Dermis microvascular lymphatic vessel endothelial cell (primary cell): ENCODE measurements at places on chromosomes 13 and 19. TPM values are rescaled to one million over a fixed set of nuclear protein-coding genes. Genes with fewer than 3 reads are reported as not detected.

PSG1 gene
- total RNA-seq: 0.13 and 0.76 TPM in 2 replicates

PIP5K1C gene
- total RNA-seq: 19.4 and 42.0 TPM in 2 replicates

LYPD3 gene
- total RNA-seq: 0.26 and 0.51 TPM in 2 replicates

PEAK3 gene
- total RNA-seq: 0.13 and 0.51 TPM in 2 replicates

ZFR2 gene
- total RNA-seq: 0.13 TPM in 1 of 2 replicates, not detected in the other

IFNL1 gene
- total RNA-seq: not detected in 2 replicates

DNA sequence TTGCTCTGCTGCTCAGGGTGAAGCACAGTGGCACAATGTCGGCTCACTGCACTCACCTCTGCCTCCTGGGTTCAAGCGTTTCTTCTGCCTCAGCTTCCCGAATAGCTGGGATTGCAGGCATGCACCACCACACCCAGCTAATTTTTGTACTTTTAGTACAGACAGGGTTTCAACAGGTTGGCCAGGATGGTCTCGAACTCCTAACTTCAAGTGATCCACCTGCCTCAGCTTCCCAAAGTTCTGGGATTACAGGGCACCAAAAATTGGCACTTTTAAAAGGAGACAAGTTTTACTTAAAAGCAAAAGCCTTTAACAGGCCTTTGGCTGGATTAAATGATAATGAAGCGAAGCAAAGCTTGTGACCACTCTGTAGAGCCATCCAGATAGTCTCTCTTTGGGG, 12.5 kb upstream of the TSHZ3 start:
- no peak for DNase-seq

- no peak for DNase-seq
Observed at GRCh38 chr19:52648336-52649016, 10.3 kb upstream of the ZNF83 start.

- DNase-seq: no peak
Observed at GRCh38 chr13:110231348-110232047, 75.5 kb downstream of the COL4A1 start.

- no peak for DNase-seq
Observed at GRCh38 chr19:14091081-14091812, 696 bp upstream of the SAMD1 start.

GRCh38 chr19:28514166-28514565, 698.8 kb downstream of the UQCRFS1 start:
- no peak for DNase-seq

DNA sequence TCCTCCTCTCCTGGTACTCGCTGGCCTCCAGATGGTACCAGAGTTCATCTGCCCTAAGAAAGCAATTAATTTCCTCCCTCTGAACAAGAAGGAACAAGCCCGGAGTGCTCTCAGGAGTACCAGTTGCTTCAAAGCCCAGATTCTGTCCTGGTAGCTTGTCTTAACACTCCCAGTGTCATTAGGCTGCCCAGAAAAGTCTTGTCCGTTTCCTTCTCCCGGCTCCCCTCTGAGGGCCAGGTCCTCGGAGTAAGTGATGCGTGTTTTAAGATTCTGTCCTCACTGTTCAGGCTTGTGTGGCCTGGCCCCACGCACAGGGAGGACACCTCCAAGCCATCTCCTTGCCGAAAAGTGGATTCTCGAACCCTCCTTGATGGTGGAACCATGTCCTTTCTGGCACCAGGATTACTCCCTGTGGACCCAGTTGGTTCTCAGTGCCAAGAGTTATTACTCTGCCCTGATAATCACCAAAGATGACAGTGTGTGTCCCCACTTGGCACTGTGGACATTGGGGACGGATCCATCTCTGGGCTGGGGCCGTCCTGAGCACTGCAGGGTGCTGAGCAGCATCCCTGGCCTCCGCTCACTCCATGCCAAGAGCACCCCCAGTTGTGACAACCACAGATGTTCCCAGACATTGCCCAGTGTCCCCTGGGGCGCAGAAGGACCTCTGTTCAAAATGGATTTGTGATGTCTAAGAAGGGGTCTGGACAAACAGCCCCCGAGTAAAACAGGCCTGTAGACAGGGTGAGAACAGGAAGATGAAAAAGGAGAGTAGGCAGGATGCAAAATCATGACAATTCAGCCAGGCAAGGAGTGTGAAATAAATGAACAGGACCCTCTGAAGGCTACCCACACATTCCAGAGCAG, 52.4 kb downstream of the RFX2 start:
- no peak for DNase-seq

DNA sequence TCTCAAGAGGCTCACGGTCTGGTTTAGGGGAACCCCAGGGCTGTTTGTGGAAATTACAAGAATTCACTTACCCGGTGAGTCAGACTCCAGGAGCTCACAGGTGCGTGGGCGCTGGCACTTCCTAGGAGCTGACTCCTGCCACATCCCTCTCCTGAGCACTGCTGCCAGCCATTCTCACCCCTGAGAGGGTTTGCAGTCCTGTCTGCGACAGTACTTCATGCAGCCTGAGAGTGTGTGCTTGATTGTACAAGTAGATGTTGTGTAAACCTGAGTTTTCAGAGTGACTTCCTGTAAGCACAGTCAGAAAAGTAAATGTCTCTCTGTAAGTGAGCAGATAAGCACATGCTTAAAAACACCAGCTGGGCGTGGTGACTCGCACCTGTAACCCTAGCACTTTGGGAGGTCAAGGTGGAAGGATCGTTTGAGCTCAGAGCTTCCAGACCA, 8.1 kb downstream of the MRPL4 start:
- no peak for DNase-seq

GRCh38 chr19:31337008-31337914, 12.0 kb downstream of the TSHZ3 start:
- no peak for DNase-seq

DNA sequence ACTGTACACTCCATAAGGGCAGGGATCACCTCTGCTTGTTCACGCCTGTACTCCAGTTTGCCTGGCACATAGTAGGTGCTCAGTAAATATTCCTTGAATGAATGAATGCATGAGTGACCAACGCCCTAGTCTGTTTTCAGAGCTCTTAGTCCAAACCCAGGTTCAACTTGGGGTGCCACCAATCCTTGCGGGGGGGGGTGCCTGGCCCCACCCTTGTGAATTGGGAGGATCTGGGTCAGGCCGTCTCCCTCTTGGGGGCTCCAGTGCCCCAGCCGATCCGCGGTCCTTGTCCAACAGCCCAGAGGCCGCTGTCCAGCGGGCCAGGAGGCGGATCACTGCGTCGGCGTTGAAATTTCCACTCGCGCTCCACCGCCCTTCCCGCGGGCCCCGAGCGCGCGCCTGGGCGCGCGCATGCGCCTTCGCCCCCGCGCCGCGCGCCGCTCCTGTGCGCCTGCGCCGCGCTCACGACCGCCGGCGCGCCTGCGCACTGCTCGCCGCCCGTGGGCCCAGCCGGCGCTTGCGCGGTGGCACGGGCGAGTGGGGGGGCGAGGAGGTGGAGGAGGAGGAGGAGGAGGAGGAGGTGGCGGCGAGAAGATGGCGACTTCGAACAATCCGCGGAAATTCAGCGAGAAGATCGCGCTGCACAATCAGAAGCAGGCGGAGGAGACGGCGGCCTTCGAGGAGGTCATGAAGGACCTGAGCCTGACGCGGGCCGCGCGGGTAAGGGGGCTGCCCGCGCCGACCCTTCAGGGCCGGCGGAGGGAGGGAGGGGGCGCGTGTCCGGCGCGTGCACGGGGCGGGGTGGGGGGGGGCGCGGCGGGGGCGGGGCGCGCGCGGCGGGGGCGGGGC, at the start of gene CRTC1:
Gene CRTC1 (plus strand): TSS at position 572 of the 849 bp plus-strand sequence. CDS start 23 bp downstream, at position 595.
- peak; percentile 63 for DNase-seq

GRCh38 chr13:94710065-94710781, 2.1 kb downstream of the SOX21 start:
- no peak for DNase-seq

DNA sequence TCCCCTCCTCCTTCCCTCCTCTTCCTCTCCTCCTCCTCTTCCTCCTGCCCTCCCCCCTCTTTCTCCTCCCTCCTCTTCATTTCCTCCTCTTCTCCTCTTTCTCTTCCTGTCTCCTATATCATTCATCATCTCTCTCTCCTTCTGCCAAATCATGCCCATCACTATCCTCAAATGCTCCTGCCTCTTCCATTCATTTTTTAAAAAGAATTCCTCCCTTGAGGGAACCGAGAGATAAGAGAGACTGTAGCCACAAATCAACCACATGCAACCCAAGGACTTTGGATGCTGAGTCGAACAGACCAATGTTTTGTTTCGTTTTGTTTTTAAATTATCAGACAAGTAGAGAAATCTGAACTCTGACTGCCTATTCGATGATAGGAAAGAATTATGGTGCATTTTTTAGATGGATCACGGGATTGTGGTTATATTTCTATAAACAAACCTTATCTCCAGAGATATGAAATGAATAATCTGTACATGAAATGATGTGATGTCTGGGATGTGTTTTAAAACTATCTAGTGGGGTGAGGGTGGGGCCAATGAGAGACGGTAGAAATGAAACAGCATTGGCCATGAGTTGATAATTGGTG, 9.5 kb upstream of the ZNF541 start:
- no peak for DNase-seq

- DNase-seq: no peak
Observed at GRCh38 chr19:11033251-11033650, 56.0 kb upstream of the LDLR start.

DNA sequence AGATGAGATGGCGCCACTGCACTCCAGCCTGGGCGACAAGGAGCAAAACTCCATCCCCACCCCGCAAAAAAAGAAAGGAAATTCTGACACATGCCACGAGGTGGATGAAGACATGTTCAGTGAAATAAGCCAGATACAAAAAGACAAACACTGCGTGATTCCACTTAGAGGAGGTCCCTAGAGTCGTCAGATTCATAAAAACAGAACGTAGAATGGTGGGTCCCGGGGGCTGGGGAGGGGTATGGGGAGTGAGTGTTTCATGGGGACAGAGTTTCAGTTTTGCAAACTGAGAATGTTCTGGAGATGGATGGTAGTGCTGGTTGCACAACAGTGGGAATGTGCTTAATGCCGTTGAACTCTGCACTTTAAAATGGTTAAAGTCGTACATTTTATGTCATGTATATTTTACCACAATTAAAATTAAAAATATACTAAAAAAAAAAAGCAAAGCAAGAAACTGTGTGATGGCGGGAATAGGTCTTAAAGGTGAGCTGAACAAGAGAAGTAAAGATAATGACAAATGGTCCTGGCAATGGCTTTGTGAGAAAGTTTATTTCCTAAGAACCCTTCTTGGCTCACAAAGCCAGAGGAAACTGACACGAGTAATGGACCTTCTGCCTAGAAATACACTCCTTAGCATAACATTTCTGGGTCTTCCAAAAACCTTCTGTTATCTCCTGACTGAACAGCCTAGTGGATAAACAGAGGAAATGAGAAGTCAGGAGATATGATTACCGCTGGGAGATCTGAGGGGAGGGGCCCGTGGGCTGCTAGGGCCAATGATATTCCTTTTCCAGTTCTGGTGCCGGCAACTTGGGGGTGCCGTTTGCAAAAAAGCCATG, 4.2 kb upstream of the SPC24 start:
- DNase-seq: peak; percentile 64

- no peak for DNase-seq
Observed at GRCh38 chr19:10642473-10643171, 11.5 kb upstream of the ILF3 start.
